ENCODE measurements at places on chromosomes 5 and 9.

DNA sequence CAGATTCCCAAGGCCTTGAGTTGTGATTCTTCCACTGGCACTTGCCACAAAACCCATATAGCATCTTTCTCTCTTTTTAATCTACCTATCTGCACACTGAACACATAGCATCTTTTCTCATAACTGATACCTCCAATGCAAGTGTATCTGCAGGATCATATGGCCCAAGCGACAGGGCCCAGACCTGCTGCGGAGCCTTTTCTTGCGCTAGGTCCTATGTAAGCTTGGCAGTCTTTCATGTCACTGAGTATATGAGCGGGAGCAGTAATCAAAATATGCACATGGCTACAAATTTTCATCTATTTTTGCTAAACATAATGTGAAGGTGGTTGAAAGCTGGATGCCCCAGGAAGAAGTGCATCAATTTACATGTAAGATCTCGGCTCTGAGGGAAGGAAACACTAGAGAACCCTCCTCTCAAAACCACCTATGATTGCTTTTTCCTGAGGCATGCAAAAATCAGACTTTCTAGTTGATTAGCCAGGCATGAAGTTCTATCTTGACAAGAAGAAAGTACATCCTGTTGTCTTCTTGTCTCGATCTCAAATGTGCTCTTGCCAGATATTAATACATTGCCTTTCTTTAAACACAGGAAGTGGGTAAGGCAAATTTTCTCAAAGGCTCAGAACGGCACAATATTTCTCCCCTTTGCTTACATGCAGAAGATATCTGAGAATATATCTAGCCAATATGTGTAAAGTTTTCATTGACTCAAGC is 26.9 kb upstream of the CEMIP2 start:
- no peak for DNase-seq

GRCh38 chr5:158634714-158635113 is 465.0 kb downstream of the EBF1 start:
- DNase-seq = no peak

DNA sequence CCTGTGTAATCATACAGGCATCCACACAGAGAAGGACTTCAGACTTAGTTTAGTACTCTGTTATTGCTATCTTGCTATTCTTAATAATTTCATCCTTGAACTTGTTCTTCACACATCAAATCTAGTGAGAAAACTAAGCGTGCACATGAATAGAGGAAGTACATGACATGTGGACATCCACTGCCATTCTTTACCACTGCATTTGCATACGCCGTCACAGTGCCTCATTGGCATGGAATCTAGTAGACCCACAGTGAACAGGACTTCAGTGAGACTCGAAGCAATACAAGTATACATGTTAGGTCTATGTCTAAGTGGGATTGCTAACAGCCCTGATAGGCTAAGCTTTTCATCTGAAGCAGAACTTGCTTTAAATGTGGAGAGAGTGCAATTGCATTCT is 592.1 kb downstream of the TLE4 start:
- no peak for DNase-seq

- DNase-seq = no peak
These were observed 12.8 kb upstream of the ZFP62 start for GRCh38 chr5:180873615-180874520.

DNA sequence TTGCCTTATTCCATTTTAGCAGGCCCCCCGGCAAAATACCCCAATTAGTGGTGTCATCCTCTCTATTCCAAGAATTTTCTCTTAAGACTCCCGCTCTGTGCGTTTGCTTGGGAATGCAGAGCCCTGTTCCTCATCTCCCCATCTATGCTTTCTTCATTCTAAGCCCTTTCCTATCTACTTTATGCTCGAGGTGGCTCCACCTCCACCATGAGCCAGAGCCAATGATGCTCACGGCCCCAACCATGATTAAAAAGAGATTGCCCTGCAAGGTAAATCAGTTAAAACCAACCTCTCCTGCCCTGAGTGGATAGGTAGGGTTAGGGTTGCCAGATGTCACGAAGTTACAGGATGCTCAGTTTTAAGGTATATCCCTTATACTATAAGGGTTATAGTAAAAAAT is 677 bp upstream of the TXNDC15 start:
- no peak for DNase-seq

- DNase-seq = no peak
These were observed 109.4 kb downstream of the CCDC192 start for GRCh38 chr5:127812570-127812969.

DNA sequence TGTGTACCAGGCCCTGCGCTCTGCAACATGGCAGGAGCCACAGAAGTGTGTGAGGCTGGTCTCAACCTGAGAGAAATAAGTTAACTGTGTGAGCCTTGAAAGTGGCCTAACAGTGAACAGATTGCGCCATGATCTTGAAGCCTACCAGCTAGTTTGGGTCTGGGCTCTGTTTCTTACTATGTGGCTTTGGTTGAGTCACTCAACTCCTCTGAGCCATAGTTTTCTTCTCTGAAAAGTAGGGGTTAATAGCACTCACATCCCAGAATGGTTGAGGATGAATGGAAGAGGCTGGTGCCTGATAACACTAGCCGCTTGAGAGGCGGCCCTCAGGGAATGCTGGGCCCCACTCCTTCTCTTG is 121.5 kb downstream of the RGS3 start:
- DNase-seq = no peak

DNA sequence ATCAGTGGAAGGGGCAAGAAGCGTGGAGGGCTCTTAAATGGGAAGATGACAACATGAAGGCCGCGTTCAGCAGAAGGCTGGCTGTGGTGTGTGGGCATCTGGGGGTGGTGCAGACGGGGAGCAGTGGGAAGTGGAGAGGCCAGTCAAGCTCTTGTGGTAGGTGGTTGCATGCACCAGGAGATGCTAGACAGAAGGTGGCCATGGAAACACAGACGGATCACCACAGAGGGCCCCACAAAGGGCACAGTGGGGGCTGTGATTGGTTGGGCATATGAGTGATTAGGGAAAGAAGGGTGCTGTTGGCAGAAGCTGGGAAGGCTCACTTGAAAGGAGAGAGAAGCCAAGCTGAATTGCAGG is 14.7 kb downstream of the MTMR12 start:
- DNase-seq = no peak

DNA sequence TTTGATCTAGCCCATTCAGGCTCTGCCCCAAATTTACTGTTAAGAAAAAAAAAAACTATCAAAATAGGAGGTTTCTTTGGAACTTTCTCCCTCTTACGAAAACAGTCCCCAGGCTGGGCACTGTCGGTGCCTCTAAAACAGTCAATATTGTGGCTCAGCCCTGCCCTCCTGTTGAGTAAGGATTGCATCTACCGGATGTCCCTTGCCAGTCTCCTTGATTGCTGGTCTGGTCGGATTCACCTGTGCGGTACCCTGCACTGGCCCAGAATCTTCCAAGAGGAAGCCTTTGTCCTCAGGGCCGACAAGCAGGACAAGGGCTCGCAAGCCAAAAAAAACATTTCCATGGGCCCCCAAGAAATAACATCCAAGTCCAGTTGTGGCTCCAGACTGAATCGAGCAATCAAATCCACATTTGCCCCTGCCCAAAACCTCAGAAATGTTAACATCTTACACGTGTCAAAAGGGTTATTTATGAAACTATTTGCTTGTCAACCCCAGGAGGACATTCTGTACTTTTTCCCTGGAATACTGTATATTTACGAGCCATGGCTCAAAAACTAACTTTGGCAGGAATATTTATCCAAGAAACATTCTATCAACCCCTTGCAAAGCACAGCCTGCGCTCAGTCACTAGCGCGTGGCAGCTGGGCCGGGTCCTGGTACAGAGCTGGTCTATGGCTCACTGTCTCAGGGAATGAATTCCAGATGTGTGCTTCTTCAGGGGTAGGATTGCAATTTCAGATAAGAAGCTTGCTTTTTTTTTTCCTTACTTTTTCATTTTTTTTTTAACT is 129.2 kb upstream of the ADRA1B start:
- DNase-seq = no peak

Data from DMS153 (cell line).